ENCODE measurements at places on chromosomes 3 and 15.
A peak's percentile ranks its signal among the peaks of the same experiment; 100 is the strongest.

GRCh38 chr3:61371123-61371522 is 119.9 kb upstream of the FHIT start:
- no peak for DNase-seq

DNA sequence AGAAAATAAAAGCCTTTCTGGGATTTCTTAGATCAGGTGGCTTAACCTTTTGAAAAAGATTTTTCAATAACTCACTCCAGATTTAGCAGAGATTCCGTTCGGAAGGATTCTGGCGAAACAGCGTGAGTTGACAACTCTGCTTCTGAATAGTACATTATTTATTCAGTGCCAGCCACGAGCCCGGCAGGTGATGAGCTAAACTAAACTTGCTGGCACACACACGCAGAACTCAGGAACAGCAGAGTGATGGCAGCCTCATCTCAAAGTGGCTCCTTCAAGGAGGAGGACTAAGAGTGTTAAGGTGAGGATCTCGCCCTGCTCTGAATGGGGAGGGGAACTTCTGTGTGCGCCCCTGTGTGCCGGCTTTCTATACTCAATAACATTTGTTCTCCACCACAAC is 114.3 kb downstream of the FAM43A start:
- DNase-seq: no peak

- peak; percentile 63 for DNase-seq
These were observed 54.2 kb upstream of the TMCO5A start for GRCh38 chr15:37880009-37880834.

GRCh38 chr15:92971713-92972112 is 71.6 kb downstream of the CHD2 start:
- DNase-seq: no peak

DNA sequence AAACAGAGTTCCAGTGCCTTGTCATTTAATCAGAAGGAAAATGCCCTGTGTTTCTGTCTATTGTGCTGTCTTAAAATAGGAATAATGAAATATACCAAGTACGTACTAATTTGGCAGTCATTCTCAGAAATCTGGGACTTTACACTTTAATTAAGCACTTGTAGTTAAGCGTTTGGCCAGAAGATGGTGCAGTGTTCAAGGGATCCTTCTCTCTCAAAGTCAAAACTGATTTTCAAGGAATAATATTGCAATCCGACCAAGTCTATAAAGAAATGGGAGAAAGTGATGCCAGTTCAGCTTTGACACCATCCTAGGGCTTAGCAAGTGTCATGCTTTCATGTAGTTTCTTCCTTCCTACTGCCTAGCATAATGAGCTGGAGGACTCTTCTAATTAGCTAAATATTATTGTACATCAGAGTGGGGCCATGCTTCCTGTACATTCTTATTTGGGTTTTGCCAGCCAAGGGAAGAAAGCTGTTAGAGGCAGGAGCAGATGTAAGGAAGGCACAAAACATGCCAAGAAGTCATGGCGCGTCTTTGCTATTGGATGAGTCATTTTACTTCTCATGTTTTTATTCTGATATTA is 64.8 kb downstream of the SAMMSON start:
- DNase-seq: no peak

DNA sequence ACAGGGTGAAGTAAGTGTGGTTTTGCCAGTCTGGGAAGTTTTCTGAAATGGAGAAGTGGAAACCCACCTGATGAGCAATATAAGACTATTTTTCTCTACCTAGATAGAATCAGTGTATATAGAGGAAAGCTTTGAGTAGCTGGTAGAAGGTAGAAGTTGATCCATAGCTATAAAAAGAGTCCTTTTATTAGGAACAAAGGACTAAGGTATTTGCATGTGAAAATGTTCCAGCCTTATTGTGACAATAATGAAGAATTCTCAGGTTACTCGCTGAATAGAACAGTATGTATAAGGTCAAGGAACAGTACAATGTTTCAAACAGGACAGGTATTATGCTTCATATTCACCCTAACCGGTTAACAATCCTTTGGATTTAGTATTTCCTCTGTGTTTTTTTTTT is 972.2 kb downstream of the OTOL1 start:
- DNase-seq: no peak

DNA sequence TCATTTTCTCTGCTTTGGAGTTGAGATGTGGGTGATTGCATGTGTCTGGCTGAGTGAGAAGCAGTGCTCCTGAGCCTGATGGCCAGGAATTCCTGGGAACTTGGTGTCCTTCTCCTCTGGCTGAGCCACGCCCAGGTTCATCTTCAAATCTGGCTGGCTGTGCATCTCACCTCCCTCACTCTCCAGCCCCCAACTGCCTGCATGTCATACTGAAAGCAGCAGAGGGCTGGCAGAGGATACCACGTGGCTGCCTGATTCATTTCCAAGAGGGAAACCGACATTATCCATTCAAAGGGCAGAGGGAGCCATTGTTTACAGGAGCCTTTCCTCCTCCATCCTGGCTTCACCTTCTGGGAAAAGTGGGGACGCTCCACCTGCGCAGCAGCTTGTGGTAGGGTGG is 57.4 kb downstream of the ABHD5 start:
- DNase-seq: no peak

GRCh38 chr3:46912986-46913385 is 35.5 kb downstream of the PTH1R start:
- DNase-seq: no peak

DNA sequence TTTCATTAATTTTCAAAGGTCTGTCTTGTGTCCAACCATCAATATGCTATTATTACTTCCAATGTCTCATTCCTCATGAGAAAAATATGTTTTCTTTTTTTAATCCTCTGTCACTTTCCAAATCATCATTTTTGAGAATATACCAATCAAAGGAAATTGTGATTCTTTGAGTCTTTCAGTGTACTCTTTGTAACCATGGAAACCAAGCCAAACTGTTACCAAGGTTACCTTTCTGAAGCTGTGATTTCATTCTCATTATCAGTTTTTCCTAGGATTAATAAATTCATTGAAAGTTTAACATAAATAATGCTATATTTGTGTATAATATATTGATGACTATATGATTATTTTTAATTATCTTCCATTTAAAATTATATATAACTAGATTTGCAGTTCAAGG is 16.6 kb upstream of the PLSCR5 start:
- DNase-seq: no peak

DNA sequence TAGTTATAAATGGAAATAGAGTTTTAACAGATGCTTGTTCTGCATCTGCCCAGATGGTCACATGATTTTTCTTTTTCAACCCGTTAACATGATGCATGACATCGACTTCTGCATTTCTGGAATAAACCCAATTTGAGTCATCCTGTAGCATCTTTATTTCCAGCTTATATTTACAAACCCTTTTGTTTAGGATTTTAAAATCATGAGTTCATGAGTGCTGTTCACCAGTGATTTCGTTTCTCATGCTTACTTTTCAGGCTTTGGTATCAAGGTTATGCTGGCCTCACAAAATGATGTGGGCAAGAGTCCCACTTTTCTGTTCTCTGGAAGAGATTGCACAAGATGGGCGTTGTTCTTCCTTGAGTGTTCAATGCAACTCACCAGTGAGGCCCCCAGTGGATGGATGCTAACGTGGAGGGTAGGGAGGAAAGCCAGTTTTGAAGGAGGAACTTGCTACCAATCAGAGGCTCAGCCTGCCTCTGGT is 5.2 kb downstream of the HRH1 start:
- peak; percentile 71 for DNase-seq

- no peak for DNase-seq
These were observed 832 bp downstream of the NR2E3 start for GRCh38 chr15:71811036-71811736.

DNA sequence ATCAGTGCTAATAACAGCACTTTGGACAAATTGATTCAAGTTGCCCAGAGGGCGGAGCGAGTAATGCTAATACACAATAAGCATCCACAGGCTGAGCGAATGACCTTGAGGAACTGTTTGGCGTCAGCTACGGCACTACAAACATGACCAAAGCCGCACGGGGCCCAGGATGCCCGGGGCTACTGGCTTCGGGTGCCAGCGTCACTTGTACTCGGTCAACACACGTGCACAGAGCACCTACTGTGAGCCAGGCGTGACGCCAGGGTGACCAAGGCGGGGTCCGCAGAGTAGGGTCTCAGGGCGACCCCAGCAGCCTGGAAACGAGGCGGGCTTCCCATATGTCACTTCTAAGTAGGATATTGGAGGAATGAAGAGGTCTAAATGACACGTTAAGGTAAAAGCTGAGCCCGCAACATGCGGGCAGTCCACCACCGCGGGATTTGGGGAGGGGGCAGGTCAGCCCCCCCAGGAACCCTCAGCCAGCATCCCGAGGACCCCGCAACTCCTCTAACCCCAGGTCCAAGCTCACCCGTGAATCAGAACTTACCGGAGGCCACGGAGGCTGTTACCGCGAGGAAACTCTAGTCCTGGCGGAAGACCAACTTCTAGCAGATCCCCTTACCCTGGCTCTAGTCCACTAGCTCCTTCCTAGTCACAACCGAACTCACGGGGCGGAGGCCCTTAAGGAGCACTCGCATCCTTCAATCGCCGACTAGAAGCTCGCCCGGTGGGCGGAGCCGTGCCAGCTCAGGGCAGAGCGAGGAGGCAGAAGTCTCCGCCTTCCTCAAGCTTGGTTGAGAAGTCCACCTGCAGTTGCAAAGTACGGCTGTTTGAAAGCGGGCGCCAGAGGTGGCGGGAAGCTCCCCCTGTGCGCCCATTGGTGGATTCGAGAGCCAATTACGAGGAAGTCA is at the start of gene CEP152:
Gene CEP152 (minus strand): TSS at position 656 of the 911 bp plus-strand sequence. CDS start 5,420 bp downstream, outside the sequence.
- DNase-seq: peak; percentile 96

- no peak for DNase-seq
These were observed 10.6 kb downstream of the ALAS1 start for GRCh38 chr3:52208556-52208955.

DNA sequence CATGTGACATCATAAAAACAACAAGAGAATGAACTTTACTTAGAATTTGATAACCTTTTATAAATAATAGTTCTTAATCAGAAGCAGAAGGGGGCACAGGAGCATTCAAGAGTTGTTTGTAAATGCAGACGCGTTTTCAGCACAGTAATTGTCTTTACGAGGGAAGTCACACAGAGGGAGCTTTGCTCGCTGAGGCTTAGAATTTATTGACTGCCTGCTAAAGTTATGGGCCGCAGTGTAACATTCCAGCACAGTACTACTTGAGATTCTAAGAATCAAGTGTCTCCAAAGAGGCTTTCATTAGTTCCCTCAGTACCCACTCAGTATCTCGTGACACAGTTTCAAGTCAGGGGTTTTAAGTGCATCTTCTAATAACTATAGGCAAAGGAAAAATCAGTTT is 288.7 kb downstream of the NR2F2 start:
- DNase-seq: no peak

DNA sequence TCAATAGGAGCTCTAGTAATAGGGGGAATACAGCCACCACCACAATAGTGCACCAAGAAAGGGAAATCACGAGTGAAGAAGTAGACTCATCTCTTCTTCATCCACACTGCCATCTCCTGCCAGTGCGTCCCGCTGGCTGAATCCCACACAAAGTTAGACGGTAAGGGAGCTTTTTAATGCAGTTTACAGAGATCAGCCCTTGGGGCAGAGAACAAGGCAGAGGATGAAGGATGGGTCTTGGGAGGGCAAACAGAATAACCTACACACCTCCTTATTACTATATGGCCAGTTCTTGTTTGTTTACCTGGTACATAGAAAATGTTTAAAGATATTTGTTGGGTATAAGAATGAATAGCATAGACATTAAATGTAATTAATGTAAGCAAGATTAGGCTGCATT is 11.0 kb upstream of the DPH6 start:
- DNase-seq: no peak

- DNase-seq: no peak
These were observed 154.7 kb upstream of the CADPS start for GRCh38 chr3:63029921-63030320.

GRCh38 chr3:100877286-100877685 is 115.9 kb downstream of the ABI3BP start:
- DNase-seq: no peak

DNA sequence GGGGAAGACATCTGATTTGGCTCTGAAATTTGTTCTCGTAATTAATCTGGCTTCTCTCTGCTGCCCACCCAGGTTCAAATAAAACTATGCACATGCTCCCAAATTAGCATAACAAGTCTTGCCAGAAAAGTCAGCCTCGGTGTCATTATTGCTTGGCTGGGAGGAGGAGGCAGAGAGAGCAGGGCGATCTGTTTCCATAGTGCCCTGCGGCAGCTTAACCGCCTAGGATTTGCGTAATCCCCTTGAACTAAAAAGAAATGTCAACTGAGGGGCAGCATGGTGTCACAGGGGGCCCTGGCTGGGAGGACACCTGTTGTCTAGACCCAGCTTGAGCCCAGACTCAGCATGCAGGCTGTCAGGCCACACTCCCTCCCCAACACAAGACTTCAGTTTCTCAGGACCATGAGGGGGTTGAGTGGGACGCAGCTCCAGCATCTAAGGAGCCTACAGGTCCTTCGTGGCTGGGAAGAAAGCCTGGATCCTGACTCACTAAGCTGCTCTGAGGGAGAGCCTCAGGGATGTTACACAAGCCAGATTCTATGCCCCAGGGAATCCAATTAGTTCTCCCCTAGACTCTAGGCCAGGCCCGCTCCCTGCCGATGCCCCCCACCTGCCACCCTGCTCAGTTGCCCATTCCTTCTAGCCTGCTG is 17.3 kb downstream of the MRPS11 start:
- DNase-seq: peak; percentile 34

- DNase-seq: no peak
These were observed 940.9 kb downstream of the OTOL1 start for GRCh38 chr3:162437480-162437879.

DNA sequence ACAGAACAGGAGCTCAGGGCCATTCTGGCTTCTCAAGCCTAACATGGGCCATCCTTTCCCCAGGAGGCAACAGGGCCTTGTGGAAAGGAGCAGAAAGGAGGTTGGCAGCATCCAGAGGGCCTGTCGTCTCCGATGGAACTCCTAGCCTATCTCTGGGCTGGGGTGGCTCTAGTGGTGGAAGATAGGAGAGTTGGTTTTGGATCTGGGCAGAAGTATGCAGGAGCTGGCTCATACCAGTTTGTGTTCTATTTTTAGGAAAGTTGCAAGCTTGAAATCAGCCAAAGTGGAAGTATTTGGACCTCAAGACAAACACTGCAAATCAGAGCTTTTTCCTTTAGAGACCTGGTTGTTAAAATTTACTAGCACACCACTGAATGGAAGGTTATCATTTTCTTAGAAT is 35.4 kb upstream of the XCR1 start:
- no peak for DNase-seq

DNA sequence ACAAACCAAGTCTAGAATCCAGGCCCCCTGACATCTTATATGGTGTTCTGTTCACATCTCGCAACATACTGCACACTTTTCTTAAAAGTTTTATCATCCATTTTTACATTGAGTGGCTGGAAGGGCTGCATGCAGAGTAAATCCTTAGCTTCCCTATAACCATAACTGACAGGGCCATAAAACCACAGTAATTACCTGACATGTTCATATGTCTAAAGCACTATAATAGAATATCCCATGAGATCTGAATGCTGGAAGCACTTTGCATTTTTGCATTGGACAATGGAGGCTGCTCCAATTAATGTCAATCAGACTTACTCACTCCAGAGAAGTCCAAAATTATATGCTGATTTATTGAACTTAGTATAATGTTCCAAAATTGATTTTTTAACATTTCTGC is 86.6 kb upstream of the HES1 start:
- DNase-seq: no peak

GRCh38 chr3:87969620-87970019 is 89.2 kb downstream of the CGGBP1 start:
- DNase-seq: no peak

Data from AG04449 (cell line).